ENCODE measurements at places on chromosomes 6 and 20. TPM values are rescaled to one million over a fixed set of nuclear protein-coding genes. Genes with fewer than 3 reads are reported as not detected.

Gene TRIM10
- not detected for polyA plus RNA-seq

Gene SMLR1
- polyA plus RNA-seq: 0.40 TPM

Gene DEFB132
- not detected for polyA plus RNA-seq

Gene BEND3
- polyA plus RNA-seq: 0.61 TPM

Gene LAMA2
- polyA plus RNA-seq: 67.6 TPM

Gene CAGE1
- not detected for polyA plus RNA-seq

Gene ZBP1
- 0.12 TPM for polyA plus RNA-seq

Gene BPIFB4
- not detected for polyA plus RNA-seq

Gene PCK1
- 0.30 TPM for polyA plus RNA-seq

Gene ADGRF4
- 1.3 TPM for polyA plus RNA-seq

Gene NKX2-4
- not detected for polyA plus RNA-seq

Gene SLC35A1
- 21.8 TPM for polyA plus RNA-seq

Gene ELOVL4
- 1.6 TPM for polyA plus RNA-seq

Gene OLIG3
- not detected for polyA plus RNA-seq

Gene ATF6B
- 37.9 TPM for polyA plus RNA-seq

Gene RRAGD
- 0.71 TPM for polyA plus RNA-seq

Gene NOTCH4
- polyA plus RNA-seq: 21.2 TPM

Measured in ovary (tissue), 10 donors.